ENCODE measurements at places on chromosomes 13 and 19. TPM values are rescaled to one million over a fixed set of nuclear protein-coding genes. Genes with fewer than 3 reads are reported as not detected.

TNNI3 gene
- 0.43 TPM for total RNA-seq

ZNF552 gene
- 9.0 TPM for total RNA-seq

HAUS5 gene
- total RNA-seq, result 9.0 TPM

RASIP1 gene
- total RNA-seq, result 2.7 TPM

SSC5D gene
- total RNA-seq, result 0.22 TPM

SGCG gene
- 5.1 TPM for total RNA-seq

COMMD6 gene
- 47.1 TPM for total RNA-seq

ZFP82 gene
- total RNA-seq, result 8.2 TPM

GSX1 gene
- total RNA-seq, result not detected

DNAAF3 gene
- not detected for total RNA-seq

ANKRD27 gene
- 21.6 TPM for total RNA-seq

LRP3 gene
- 10.8 TPM for total RNA-seq

IFI30 gene
- 22.0 TPM for total RNA-seq

ZNF575 gene
- total RNA-seq, result under 0.01 TPM

LAIR1 gene
- total RNA-seq, result not detected

NDUFA3 gene
- total RNA-seq, result 14.6 TPM

CGB2 gene
- not detected for total RNA-seq

KLF1 gene
- total RNA-seq, result not detected

ARHGEF1 gene
- 53.2 TPM for total RNA-seq

SHISA7 gene
- not detected for total RNA-seq

RDH8 gene
- total RNA-seq, result not detected

SLC1A6 gene
- total RNA-seq, result 16.4 TPM

NBEA gene
- 1.2 TPM for total RNA-seq

DAND5 gene
- total RNA-seq, result 0.11 TPM

C19orf18 gene
- not detected for total RNA-seq

GPR4 gene
- not detected for total RNA-seq

FKBP8 gene
- total RNA-seq, result 317 TPM

ADAMTSL5 gene
- total RNA-seq, result 55.7 TPM

SOX1 gene
- not detected for total RNA-seq

C1QTNF9 gene
- not detected for total RNA-seq

GPR183 gene
- 0.11 TPM for total RNA-seq

CYP4F3 gene
- under 0.01 TPM for total RNA-seq

C13orf42 gene
- total RNA-seq, result not detected

KLK3 gene
- total RNA-seq, result not detected

VSIG10L gene
- 2.4 TPM for total RNA-seq

WDR88 gene
- not detected for total RNA-seq

KCNK6 gene
- 23.0 TPM for total RNA-seq

PCSK4 gene
- total RNA-seq, result 2.5 TPM

NAPSA gene
- total RNA-seq, result under 0.01 TPM

UGGT2 gene
- total RNA-seq, result 41.6 TPM

ZNF653 gene
- 8.0 TPM for total RNA-seq

CEACAM16 gene
- not detected for total RNA-seq

ZNF175 gene
- total RNA-seq, result 6.4 TPM

ZNF841 gene
- total RNA-seq, result 25.5 TPM

LILRA1 gene
- total RNA-seq, result under 0.01 TPM

MTUS2 gene
- 7.9 TPM for total RNA-seq

FLT3LG gene
- total RNA-seq, result 0.79 TPM

BST2 gene
- total RNA-seq, result not detected

AMH gene
- total RNA-seq, result 2.0 TPM

FSD1 gene
- 1.7 TPM for total RNA-seq

ZNF83 gene
- total RNA-seq, result 48.3 TPM

CYP2A7 gene
- total RNA-seq, result not detected

STOML3 gene
- total RNA-seq, result not detected

FUT3 gene
- total RNA-seq, result not detected

CYSLTR2 gene
- not detected for total RNA-seq
